ENCODE measurements at places on chromosomes 4 and X.

DNA sequence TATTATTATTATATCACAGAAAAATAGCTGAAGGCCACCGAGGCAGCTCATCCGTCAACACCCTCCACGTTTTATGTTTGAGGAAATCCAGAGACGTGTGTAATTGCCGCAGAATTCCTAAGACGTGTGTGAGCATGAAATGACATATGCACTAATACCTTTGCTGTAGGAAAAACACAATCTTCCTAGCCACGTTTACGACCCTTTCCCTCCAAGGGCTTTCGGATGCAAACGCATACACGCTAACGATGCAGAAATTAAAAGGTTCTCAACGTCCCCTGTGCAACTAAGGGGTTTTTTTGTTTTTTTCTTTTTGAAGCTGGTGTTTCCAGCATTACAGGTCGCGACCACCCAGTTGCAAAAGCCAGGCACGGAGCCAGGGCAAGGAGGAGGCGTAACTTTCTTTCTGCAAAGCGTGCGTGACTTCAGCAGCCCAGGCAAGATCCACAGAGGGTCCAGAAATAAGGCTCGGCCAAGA is 33.8 kb downstream of the CRLF2 start:
- no peak for DNase-seq

GRCh38 chrX:49627086-49627777 is 28.4 kb downstream of the GAGE1 start:
- peak; percentile 33 for DNase-seq

DNA sequence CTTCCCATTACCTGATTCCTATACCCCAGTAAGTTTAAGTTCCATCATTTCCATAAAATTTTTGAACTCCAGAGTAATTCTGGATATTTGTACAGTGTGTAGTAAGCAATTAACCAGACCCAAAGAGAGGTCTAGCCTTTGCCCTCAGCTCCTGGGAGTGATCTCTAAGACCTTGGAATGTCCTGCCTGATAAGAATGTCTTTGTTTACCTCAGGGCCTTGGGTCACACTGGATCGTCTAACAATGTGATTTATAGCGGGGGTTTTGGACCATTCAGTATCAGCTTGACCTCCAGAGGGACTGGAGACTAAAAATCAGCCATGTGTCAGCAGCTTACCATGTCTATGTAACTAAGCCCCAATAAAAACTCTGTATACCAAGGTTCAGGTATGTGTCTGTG is 330.9 kb upstream of the PPP1R2C start:
- DNase-seq = no peak

- DNase-seq = no peak
Measured at GRCh38 chr4:86091201-86091600, 268.7 kb downstream of the MAPK10 start.

DNA sequence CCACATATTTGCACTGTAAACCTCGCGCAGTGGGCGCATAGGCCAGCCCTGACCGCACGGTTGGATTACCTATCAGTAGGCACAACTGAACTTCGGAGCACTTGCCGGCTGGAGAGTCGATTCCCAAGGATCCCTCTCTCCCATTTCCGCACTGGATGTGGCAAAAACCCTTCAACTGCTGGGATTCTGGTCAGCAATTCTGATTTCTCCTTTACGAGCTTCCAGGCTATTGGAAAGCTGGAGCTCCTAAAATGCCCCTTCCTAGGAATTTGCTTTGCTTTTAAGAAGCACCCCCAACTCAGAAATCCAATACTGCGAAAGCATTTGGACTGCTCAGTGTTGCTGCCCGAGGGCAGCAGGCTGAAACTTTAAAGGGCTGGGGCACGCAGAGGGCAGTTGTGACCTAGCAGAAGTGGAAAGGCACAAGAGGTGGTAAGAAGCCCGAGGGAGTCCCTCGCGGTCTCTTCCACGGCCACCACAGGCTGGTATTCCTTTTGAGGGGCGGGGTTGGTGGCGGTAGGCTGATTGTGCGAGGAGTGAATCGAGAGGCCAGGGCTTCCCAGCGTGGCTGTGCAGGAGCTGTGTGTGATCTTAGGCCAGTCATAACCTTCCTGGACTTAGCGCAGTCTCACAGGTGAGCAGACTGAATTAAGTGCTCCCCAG is 1.6 kb downstream of the ZAR1 start:
- no peak for DNase-seq

DNA sequence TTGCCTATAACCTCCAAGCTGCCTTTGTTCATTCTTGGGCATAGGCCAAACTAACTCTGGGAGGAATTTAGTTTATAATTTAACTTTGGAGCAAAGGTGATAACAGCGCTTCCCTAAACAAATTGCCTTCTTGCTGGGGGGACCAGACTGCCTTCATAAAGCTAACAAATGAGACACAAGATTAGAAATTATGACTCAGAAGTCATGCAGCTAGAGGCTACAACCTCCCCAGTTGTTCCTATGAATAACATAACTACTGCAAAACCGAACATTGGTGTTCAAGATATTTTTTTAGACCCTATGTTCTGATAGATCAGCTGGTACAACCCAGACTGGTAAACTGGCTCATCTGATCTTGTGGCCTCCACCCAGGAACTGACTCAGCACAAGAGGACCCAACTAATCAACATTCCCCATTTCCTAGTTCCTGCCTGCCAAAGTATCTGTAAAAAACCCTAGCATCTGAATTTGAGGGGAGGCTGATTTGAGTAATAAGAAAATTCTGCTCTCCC is 22.0 kb upstream of the TMPRSS11B start:
- no peak for DNase-seq

DNA sequence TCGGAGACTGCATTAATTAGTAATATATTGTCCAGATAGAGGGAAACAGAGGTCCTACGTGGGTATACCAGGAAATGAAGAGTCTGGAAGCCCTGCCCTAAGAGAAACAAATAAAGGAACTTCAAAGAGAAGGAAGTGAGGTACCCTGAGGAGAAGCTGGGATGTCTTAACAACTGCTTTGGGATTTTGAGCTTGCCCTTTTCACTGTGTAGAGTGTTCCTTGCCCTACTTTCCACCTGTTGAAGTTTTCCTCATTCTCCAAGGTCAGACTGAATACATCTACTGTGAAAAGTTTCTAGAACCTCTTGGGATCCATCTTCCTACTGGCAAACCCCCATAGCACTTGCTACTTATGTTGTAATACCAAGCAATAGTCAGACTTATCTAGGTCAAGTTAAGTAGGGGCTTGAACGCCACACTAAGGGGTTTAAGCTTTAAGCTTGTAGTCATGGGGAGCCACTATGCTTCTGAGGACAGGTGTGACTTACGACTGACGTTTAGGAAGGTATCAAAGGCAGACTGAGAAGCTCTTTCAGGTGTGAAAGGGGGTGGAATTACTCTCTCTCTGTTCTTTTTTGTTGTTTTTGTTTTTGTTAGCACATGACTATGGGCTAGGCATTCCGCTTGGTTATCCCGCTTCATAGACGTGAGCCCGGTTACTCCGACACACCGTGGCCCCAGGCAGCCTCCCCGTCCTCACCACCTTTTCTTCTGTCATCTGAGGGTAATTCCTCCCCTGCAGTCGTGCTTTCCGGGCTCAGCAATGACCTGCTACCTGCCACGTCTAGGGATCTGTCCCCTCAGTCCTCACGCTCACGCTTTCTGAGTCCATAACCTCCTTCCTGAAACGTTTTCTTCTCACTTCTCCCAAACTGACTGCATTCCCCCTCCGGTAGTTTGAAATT is 959 bp upstream of the REST start:
- DNase-seq = no peak

DNA sequence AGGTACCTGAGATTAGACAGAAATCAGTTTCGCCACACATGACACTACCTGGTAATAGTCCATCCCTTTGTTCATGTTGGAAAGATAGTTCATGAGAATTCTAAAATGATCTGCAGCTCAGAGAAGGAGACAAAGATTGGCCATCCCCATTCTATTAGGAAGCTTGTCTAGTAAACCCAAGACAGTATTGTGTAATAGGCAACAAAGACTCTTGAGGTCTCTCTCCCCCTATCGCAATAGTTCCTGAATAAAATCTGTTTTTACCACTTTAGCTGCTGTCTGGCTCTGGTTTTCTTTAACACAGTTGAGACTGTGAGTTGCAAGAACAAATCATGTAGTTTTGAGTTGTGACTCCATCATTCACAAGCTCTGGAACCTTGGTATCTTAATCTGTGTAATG is 14.8 kb upstream of the BBS7 start:
- DNase-seq = no peak

- no peak for DNase-seq
Measured at GRCh38 chr4:114040319-114041116, 61.1 kb upstream of the ARSJ start.

DNA sequence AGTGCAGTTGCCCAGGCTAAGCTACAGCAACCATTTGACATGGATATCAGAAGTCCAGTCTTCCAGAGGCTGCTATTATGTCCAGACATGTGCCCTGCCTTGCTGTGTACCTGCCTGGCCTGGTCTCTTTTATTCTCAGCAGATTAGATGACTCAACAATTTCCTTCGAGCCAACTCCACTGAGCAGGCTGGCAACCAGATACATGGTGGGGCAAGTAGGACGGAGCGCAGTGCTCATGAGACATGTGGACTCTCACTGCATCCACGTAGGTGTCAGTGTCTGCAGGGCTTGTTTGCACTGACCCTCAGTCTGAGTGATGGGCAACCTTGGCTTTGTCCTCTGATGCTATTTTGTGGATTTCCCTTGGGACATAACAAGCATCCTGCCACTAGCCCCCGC is 7.2 kb upstream of the MAGEA11 start:
- DNase-seq = no peak

GRCh38 chr4:110347805-110348204 is 128.2 kb upstream of the ENPEP start:
- DNase-seq = no peak

GRCh38 chr4:180923486-180923885 is 1319.7 kb upstream of the TENM3 start:
- DNase-seq = no peak

GRCh38 chr4:8594097-8595038 is 1.8 kb downstream of the CPZ start:
- DNase-seq = no peak

DNA sequence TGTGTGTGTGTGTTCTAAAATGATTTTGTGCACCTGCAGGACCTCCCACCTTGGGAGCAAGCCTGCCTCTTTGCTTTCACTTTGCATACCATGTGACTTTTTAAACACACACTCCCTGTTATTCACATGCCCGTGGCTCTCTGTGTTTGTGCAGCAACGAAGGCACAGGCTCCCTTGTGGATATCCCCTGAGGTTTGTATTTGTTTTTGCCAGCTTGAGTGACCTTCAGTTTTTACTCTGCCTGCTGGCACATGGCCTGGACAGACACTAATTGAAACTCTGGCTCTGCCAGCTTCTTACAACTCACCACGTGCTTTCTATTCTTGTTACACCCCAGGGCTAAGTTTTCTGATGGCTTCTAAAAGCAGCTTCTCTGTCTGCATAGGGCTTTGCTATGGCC is 885.8 kb downstream of the SH3BGRL start:
- DNase-seq = no peak

DNA sequence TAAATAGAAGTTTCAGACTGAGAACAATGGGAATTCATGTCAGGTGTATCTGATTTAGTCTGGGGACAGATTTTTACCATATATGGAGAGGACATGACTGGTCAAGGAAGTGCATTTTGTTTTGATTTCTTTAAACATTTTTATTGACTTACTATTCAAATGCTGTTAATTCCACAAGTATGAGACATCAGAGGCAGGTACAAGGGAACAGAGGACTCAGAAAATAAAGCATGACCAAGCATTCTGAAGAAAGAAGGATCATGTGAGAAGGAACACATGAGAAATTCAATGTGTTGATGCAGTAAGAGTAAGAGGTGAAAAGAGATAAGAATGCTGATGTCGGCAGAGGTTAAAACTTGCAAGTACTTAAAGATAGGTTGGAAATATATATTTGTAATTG is 1452.6 kb downstream of the PCDH7 start:
- DNase-seq = no peak

- DNase-seq = no peak
Measured at GRCh38 chr4:73299548-73300280, 41.1 kb upstream of the ANKRD17 start.

- no peak for DNase-seq
Measured at GRCh38 chr4:3670521-3671519, 95.4 kb upstream of the ADRA2C start.

- no peak for DNase-seq
Measured at GRCh38 chr4:17166954-17167353, 268.5 kb upstream of the LDB2 start.

DNA sequence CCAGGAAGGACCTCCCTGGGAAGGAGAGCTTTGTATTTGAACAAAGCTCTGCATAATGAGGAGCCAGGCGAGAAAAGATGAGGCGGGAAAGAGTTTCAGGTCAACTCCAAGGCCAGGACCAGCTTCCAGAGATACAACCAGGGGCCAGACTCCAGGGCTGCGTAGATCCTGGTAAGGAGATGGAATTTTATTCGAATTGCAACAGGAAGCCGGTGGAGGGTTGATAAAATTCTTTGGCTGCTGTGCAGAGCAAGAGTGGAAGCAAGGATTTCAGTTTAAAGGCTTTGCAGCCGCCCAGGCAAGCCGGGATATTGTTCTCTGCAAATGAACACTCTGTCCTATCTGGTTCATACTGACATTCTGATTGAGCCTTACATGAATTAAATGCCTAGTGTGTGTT is 40.2 kb upstream of the CBR4 start:
- DNase-seq = no peak

- peak; percentile 43 for DNase-seq
Measured at GRCh38 chr4:184475096-184475461, 729 bp upstream of the IRF2 start.

Measured in CD4-positive, alpha-beta T cell treated with Interleukin-6 for 4 hours (primary cell).